ENCODE measurements at places on chromosomes 7 and 10.

- DNase-seq, result no peak
These were observed 31.8 kb downstream of the ZNF467 start for GRCh38 chr7:149741629-149742028.

- DNase-seq, result no peak
These were observed 64.5 kb upstream of the C10orf90 start for GRCh38 chr10:126734967-126735366.

DNA sequence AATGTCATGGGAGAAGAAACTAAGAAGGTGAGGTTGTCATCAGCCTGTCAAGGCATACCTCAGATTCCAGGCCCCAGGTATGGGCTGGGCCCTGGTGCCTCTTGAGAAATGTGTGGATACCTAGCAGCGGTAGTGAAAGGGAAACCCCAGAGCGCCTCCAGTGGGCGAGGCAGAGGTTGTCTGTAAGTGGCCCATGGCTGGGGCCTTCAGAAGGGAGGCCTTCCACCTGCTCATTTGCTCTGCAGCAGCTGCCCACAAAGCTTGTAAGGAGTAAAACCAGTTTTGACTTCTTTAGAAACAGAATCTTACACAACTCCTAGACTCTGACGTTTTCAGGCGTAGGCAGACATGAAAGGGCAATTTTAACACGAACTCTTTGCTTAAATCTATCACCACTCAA is 509.9 kb downstream of the PARD3 start:
- no peak for DNase-seq

- no peak for DNase-seq
These were observed 161.4 kb downstream of the RAPGEF5 start for GRCh38 chr7:22195397-22196172.

DNA sequence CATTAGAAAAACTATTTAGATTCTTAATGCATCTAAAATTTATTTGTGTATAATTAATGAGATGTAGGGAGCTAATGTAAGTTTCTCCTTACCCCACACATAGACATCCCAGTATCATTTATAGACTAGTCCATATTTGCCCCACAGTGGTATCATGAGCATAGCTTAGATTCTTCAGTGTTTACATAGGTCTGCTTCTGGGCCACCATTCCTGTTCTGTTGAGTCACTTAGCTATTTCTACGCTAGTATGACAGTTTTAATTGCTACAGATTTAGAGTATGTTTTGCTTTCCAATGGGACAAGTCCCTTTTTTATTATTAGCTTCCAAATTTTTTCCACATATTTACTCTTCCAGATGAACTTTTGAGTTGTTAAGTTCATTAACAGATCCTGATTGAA is 69.4 kb downstream of the MCMBP start:
- no peak for DNase-seq

- DNase-seq, result no peak
These were observed 345.9 kb downstream of the KIF20B start for GRCh38 chr10:90047243-90047729.

Measured in stimulated activated CD4-positive, alpha-beta T cell treated with anti-CD3 and anti-CD28 coated beads, Interleukin-12 subunit alpha, Interleukin-12 subunit beta, amount 100 ng/mL, for 4 hours (primary cell).